Pons (tissue), 1 donor: ENCODE measurements at places on chromosomes 2 and 18.

GRCh38 chr2:207630491-207630890 is 5.3 kb upstream of the METTL21A start:
- DNase-seq, result no peak

GRCh38 chr2:48901416-48901815 is 145.9 kb upstream of the LHCGR start:
- no peak for DNase-seq

DNA sequence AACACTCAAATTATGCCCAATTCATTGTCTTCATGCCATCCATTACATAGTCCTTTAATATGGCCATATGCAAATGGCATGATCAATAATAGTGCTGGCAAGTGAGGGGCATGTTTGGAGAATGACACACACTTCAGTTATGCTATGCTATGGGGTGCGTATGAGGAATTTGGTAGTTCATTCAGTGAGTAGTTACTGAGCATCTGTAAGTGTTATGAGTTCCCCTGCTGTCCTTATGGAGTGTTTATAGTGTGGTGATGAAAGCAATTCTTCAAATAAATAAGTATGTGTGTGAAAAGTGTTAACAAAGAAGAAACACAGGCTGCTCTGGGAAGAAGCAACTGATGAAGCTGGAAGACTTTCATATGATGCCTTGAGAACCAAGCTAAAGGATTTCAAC is 383.7 kb upstream of the SLC14A2 start:
- DNase-seq, result no peak

DNA sequence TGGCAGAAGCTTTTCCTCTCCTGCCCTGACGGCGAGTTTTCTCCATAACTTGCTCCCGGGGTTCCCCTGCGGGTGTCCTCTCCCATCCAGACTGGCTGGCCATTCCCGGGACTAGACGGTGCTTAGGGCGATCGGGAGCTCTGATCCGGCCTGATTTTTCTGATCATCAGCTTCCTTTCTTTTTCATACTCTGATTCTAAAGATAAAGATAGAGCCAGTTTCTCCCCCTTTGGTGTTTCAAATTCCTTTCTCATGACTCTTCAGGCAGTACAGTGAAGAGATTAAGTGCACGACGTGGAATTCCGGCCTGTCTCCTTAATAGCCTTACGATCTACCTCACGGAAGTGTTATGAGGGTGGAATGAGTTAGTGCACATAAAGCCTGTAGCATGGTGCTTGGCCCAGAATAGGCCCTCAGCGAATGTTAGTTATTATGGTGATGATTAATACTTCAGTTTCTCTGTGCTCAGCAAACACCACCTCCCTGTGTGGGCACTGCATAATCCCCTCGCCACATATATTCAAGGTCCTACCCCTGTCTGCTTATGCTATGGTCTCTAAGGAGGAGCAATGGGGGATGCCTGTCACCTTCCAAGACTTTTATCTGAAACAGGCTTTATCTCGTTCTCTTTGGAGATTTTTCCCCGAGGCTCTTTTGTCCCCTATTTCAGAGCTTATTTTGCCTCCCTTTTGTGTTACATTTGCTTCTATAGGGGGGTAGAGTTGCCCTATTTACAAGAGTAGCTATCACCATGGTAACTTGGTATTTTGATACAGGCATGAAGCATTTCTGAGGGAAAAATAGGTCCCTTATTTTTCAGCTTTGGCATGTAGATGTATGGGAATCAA is 254.8 kb downstream of the CDH2 start:
- DNase-seq, result no peak

- no peak for DNase-seq
Measured at GRCh38 chr2:176206682-176207081, 18.2 kb downstream of the HOXD1 start.

DNA sequence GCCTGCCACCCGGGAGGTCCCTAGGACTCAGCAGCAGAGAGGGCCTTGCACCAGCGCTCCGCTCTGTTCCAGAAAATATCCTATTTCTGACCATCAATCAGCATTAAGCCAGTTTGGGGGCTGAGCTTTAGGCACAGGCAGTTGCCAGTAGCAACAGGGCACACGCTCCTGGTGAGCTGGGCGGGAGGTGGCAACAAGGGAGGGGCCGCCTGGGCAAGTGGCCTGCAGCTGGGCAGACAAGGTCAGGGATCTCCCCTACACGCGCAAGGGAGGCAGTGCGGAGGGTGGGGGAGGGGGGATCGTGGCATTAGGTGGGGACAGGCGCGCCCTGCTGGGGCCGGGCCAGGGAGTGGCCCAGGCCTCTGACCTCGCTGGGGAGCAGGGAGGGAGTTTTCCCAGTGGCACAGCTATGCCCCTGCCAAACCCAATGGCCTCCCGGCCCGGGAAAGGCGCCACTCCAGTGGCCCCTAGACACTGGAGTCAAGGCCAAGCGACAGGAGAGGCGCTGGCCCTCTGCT is 302.8 kb downstream of the NCKAP5 start:
- peak; percentile 55 for DNase-seq

- DNase-seq, result no peak
Measured at GRCh38 chr2:58757971-58758370, 516.8 kb upstream of the FANCL start.

DNA sequence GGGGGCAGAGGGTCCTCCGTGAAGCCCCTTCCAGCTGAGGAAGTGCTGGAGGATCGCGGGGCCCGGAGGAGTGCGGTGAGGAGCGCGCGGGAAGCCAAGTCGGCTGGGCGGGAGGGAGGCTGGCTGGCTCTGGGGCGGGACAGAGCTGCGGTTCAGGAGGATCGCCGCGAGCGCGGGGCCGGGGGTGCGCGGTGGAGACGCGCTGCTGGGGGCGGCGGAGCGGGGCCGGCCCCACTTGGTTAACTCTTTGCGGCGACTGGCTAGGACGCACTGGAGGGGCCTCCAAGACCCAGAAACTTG is 464 bp downstream of the CYBRD1 start:
- no peak for DNase-seq

GRCh38 chr18:48314690-48315089 is 94.5 kb downstream of the ZBTB7C start:
- no peak for DNase-seq

DNA sequence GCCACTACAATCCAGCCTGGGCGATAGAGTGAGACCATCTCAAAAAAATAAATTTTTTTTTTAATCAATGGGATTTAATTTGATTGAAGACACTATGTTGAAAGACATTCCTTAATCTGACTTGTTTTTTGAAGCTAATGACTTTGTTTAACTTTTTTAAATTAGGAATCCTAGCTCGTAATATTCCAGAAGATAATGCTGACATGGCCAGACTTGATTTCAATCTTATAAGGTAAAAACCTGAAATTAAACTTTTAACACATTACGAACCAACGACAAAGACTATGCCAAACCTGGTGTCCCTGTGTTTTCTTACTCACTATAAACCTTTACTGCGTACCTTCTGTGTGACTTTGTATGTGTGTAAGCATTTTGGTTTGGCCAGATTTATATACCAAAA is 7.6 kb downstream of the ATIC start:
- no peak for DNase-seq

GRCh38 chr2:197261808-197262226 is 48.8 kb downstream of the ANKRD44 start:
- peak; percentile 35 for DNase-seq

DNA sequence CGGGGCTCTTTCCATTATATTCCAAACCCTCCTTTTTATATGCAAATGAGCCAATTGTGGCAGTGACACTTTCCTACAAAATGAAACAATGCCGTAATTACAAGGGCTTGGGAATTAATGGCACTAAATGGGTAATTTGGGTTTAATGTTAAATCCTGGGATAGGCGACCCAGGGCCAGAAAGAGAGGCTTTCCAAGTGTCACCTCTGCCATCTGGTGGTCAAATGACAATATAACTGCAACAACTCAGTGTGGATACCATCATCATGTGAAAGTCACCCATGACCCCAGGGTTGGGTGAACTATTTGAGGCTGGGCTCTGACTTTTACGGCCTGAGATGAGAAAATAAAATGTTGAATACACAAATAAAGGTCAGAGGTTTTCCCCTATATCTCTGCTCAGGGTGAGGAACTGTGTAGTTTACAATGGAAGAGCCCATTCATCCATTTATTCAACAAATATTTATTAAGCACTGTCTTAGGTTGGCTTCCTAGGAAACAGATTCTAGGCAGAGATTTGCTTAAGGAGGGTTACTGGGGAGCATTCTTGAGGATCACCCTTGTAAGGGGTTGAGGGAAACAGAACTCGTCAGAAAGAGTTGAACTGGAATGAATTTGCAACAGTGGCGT is 13.6 kb upstream of the THADA start:
- DNase-seq, result peak; percentile 65

DNA sequence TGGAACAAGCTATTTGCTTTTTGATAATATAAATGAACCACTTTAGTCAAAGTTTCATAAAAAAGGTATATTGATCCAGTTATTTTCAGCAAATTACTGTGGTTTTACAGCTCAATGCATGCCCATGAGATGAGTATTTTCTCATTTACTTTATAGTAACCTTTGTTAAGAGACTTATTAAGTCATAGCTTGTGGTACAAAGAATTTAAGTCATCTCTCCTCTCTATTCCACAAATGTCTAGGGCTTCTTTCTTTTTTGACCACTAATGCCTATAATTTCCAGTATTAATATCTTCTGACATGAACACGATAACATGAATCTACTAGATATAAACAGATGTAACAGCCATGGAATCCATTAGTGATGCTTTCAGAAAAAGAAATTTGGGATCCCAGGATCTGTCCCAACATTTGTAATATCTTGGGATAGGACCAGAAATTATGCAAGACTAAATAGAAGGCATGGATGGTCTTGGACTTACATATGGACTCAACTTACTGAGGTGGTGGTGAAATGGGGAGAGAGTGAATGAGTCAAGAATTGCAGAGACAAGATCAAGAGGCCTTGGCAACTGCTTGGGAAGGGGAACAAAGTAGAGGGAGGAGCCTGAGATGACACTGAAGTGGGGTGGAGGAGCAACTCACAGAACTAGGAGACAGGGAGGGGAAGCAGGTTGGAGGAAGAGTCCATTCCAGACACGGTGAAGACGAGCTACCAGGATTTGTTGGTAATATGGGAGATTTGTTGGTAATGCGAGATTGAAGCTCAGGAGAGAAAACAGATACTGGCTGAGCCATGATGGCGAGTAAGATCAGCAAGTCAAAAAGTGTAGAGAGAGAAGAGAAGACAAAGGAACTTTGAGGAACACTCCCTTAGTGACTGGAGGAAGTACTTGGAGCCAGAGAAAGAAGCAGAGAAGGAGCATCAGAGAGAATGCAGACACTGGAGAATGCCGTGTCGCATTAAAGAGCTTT is 42.4 kb upstream of the KDM3A start:
- no peak for DNase-seq

GRCh38 chr18:8947566-8947965 is 154.9 kb upstream of the NDUFV2 start:
- no peak for DNase-seq

DNA sequence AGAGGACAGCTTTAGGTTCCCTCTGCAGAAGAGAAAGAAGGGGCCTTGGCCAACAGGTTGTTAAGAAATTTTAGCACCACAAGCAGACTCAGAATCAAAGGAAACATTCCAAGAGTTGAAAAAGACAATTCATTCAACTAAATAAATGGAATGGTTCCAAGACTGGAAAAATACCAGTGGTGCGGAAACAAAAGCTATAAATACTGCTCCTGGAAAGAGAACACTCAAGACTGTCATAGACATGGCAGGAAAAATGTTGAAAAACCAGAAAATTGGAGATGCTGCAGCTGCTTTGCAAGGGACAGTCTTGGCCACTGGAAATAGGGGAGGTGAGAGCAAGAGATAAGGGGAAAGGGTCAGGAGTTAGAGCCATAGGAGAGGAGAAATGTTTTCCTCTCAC is 312.7 kb upstream of the CYRIA start:
- no peak for DNase-seq

DNA sequence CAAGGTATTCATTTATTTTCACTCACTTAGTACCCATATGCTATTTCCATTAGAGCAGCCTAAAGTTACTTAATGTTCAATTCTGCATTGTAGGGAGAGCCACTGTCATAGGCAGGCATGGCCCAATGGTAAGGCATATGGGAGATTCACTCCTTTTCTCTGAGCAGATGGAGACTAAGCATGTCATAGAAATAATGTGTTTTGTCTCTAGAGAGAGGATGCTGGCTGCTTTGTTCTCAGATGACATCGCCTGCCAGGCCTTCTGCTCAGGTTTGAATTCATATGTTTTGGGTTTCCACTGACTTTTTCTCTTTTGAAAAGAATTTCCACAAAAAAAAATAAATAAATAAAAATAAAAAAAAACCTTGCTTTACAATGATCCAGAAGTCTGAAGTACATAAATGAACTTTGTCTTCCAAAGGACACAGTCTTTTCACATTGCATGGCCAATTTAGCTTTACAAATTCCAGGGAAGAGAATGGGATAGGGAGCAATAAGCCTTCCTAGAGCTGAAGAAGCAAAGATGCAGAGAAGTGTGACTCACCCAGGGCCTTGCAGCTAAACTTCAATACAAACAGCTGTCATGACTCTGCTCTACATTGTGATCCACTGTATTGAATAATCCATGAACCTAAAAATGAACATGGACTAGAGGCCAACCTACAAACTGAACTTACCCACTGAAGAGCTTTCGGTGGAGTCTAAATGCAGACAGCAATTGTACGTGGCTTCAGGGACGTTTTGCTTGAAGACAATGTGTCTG is 422.5 kb downstream of the CMPK2 start:
- DNase-seq, result no peak

DNA sequence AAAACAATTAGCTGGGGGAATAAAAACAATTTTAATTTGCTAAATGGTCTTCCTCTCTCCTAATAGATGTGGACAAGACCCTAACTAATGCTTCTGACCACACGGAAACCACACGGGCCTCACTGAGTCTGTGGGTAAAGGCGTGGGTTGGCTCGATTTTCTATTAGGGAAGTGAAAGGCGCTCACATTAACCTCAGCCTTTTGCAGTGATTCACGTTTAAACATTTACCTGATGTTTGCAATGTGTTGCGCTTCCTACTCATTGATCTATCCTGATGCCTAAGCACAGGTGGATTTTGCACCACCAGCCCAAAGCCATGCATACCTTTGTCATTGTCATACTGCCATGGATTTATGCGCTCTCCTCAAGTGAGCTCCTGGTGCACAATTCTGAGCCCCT is 35.6 kb upstream of the NRP2 start:
- DNase-seq, result no peak

- DNase-seq, result no peak
Measured at GRCh38 chr2:26587994-26588393, 53.2 kb downstream of the CIB4 start.

DNA sequence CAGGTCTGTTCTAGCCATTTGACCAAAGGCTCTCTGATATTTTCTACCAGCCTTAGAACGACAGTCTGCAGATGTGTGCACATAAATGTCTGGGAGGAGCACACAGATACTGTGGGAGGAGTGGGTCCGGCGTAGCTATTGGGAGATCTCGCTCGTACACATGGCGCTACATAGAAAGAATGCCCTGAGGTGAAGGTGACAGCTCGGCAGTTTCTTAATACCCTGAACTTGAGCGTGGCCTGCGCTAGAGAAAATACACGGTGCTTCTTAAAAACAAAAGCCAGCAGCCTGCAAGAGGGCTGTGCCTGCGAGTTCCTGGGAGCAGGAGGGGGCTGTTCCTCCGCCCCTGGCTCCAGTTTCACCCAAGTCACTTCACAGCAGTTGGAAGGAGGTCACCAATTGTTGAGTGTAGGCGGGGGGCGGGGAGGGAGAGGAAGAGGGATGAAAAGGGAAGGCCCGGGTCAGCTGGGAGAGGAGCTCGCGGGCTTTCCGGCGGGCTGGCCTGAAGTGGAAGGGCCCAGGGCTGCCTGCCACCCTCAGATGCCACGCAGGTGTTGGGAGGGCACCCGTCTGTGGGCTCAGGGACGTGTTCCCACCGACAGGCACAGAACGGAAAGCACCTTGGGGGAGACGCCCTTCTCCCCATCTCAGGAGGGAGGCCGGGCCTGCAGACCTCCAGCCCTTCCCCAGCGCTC is 124.7 kb upstream of the ZNF516 start:
- DNase-seq, result peak; percentile 27
